Globus pallidus (tissue), 1 donor: ENCODE measurements at places on chromosomes 2 and 18.

- no peak for DNase-seq
Observed at GRCh38 chr2:163801486-163801885, 65.7 kb upstream of the FIGN start.

- no peak for DNase-seq
Observed at GRCh38 chr2:20585359-20585709, 65.6 kb downstream of the HS1BP3 start.

DNA sequence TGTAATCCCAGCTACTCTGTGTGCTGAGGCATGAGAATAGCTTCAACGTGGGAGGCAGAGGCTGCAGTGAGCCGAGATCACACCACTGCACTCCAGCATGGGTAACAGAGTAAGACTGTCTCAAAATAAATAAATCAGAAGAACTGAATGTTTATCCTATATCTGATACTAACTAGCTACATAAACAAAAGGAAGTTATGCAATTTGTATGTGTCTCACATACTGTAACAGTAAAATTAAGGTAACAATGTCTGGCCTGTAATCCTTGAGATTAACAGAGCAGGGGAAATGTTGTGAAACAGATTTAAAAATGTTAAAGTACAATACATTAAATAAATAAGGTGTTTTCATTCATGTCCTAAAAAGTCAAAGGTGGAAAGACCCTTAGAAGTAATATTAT is 150.8 kb downstream of the MEMO1 start:
- no peak for DNase-seq

DNA sequence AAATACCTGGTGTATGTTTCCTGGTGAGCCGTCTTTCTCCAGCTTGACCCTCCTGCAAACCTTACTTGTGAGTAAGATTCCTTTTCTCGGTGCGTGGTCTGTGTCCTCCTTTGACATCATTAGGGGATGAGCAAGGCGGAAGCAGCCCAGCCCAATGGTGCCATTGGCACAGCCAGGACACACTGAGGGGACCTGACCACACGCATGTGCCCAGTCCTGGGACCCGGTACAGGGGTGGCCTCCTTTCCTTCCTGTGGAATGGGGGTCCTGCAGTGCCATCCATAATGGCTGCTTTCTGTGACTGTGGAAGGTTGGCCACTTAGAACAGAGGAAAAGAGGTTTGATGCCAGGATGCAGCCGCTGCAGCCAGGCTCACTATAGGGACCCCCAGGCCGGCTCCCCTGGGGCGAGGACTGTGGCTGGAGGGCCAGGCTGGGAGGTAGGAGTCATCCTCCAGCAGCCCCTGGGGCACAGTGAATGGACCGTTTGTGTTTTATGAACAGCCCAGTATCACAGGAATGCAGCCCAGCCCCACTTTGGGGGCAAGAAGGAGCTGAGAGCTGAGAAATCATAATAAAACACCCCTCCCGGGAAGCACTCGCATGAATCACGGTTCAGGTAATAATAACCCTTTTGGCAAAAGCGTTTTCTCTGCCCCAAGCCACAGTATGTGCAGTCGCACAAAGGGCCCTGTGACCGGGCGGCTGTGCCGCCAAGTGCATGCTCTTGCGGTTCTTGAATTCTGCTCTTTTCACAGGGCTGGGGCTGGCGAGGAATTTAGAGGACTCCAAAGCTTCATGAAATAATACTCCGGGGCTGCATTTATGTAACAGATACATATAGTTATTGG is 73.2 kb downstream of the ASB1 start:
- DNase-seq = no peak

DNA sequence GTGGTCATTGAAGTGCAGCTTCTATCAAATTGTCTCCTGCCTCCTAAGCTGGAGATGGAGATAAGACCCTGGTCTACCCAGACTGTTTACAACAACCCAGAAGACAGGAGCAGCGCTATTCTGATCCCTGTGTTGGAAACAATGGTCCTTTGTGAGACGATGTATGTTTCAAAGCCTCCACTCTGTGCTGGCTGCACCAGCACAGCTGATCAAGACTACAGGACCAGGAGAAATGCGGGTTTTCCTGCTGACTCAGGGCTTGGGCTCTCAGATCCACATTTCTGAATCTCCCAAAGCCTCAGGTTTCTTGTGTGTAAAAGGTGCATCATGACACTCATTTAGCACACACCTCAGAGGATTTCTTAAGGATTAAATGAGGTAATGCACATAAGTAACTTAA is 92.0 kb downstream of the POU3F3 start:
- DNase-seq = peak; percentile 91

- no peak for DNase-seq
Observed at GRCh38 chr2:11177871-11178690, 22.8 kb downstream of the SLC66A3 start.

DNA sequence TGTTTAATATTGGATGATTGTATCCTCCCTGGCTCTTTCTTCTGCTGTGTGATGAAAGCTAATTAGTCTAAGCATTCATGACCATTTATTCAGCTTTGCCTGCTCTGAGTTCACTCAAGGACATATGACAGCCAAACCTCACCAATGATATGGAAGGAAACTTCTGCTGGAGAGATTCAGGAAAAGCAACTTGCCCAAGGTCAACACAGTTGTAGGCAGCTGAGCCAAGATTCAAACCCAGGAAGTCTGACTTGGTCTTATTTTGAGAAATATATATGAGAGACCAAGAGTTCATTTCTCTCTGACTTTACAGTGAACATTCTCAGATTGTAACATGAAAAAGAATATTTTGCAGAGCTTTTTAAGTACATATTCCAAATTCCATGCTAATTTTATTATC is 1588.5 kb upstream of the PIK3C3 start:
- no peak for DNase-seq

DNA sequence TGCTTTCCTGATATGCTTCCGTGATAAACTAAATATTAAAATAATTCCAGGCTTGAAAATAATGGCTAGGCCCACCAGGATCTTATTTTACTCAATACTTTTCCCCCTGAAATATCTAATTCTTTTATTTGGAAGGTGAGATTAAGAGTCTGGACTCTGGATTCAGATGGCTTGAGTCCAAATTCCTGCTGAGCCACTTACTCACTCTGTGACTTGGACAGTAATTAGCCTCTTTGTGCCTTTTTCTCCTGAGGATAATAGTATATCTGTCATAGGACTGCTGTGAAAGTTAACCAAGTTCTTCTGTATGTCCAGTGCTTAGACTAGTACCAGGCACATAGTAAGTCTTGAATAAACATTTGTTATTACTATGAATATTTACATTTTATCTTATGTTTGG is 127.3 kb upstream of the ERBB4 start:
- DNase-seq = no peak

- no peak for DNase-seq
Observed at GRCh38 chr2:159065313-159065712, 96.9 kb downstream of the TANC1 start.

DNA sequence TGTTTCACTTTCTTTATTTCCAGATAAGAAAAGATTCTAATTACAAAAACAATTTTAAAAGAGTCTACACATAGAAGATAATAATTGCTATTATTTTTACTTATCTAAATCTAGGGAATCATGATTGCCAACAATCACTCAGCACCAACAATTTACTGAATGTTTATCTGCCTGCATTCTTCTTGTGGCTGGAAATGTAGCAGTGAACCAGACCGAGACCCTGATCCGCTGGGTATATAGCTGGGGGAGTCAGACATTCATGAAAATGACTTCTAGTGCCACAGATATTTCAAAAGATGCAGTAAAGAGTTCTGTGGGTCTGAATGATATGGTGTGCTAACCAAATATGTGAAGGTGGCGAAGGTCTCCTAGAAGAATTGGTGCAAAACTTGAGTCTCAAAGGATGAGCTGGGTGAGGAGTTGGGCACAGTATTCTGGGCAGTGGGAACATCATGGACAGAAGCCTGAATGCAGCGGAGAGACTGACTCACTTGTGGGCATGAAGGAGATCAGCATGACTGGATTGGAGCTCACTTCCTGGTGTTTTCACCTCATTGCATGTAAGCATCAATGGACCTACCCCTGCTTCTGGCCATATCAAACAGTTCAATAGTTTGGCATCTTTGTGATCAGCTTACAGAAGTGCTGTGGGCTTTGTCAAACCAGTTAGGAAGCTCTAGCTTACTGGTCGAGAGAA is 26.1 kb upstream of the FN1 start:
- DNase-seq = no peak

DNA sequence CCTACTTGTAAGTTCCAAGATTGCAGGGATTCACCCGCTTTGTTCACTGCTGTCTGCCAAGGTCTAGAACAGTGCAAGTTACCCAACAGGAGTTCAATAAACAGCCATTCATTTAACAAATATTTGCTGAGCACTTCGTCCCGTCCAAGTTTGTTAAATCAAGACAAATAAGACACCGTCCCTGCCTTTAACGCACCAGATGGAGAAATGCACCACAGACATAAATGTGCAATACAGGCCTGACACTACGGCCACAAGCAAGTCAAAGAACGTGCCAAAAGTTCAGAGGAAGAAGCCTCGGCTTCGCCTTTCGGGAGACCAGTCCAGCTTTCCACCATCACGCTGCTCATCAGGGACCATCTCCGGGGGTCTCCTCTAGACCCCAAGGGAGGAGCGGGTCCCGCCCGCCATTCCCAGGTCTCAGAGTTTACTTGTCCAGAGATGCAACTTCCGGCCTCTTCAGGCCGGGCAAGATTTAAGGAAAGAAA is 429 bp downstream of the C2orf76 start:
- no peak for DNase-seq

DNA sequence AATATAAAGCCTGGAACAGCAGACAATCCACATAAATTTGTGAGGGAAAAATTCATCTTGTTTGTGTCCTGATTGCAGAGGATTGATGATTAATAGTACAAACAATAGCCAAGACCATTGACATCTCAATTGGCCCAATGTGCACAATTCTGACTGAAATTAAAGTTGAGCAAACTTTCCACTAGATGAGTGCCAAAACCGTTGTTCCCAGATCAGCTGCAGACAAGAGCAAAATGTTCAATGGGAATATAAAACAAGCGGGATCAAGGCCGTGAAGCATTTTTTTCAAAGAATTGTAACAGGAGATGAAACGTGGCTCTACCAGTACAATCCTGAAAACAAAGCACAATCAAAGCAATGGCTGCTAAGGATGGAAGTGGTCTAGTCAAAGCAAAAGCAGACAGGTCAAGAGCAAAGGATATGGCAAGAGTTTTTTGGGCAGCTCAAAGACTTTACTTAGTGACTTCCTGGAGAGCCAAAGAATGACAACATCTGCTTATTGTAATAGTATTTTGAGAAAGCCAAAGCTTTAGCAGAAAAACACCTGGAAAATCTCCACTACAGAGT is 55.9 kb upstream of the KIF5C start:
- DNase-seq = no peak

GRCh38 chr2:221153226-221153625 is 418.9 kb downstream of the EPHA4 start:
- peak; percentile 76 for DNase-seq

GRCh38 chr2:188787658-188788240 is 186.4 kb upstream of the COL3A1 start:
- DNase-seq = no peak

DNA sequence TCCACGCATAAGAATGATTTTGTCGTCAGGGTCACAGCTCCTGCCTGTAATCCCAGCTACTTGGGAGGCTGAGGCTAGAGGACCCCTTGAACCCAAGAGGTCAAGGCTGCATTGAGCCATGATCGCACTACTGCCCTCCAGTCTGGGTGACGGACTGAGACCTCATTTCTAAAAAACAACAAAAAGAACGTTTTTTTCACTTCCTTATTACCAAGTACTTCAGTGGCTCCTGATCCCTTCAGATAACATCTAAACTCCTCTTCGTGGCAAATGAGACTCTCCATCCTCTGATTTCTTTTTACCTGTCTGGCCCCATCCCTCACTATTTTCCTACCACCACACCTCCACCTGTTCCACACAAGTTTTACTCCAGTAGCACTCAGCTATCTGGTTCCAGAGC is 105.4 kb upstream of the TLK1 start:
- no peak for DNase-seq

DNA sequence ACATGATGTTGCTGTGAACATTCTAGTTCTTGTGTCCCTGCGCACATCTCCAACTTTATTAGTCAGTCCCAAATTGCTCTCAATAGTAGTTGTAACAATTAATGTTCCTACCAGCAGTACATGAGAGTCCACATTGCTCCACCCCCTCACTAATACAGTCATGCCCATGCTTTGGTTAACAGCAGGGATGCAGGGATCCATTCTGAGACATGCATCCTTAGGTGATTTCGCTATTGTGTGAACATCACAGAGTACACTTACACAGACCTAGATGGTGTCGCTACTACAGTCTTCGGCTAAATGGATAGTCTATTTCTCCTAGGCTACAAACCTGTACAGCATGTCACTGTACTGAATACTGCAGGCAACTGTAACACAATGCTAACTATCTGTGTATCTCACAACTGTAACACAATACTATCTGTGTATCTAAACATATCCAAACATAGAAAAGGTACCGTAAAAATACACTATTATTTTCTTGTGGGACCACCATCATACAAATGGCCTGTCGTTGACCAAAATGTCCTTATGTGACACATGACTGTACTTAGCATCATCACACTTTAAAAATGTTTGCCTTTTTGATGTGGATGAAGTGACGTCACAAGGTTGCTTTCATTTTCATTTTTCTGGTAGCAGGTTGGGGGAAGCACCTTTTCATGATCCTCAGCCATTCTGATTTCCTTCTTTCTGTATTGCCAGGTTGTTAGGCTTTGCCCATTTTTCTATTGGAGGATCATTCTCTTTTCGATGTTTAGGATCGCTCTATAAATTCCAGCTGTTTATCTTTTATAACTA is 82.9 kb upstream of the RNF152 start:
- DNase-seq = no peak

DNA sequence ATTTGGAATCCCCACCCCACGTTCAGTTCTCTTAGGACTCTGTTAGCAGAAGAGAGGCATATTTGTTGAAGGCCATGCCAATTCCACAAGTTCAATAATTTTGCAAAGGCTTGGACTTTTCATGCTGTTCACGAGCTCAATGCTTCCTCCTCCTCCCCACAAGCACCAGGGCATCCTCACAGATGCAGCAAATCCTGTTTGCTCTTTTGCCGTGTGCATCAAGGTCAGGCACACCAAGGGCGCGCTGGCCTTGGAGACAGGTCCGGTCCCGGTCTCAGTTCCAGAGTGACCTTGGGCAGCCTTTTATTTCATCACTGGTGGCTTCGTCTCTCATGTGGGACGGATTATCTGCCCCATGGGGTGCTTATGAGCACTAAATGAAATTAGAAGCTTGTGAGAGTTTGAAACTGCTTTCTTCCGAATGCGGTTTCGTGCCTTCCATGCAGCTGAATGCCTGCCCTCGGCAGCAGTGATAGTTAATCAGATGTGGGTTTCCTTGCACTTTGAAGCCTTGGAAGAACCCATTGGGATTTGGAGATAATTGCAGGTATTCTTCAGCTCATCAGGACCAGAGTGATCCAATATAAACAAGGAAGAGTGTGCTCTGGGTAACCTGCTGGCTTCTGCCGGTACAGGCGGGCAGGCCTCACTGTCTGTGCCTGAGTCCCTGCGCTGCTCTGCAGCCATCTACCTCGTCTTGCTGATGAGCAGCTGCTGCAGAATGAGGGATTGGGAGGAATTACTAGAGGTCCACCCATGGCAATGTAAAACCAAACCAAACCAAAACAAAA is 140.8 kb downstream of the SH3BP4 start:
- DNase-seq = no peak

GRCh38 chr2:102667072-102667471 is 47.7 kb downstream of the SLC9A2 start:
- no peak for DNase-seq

DNA sequence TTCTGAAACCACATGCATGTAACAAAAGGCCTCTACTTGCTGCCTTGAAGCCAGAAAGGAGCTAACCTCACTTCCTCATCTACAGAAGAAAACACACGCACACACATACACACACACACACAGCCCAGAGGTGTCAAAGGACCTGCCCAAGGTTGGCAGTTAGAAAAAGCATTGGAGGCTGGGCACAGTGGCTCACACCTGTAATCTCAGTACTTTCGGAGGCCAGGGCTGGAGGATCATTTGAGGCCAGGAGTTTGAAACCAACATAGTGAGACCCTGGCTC is 125.9 kb upstream of the RNF152 start:
- no peak for DNase-seq
